ENCODE measurements at places on chromosomes 1 and 21. TPM values are rescaled to one million over a fixed set of nuclear protein-coding genes. Genes with fewer than 3 reads are reported as not detected.
A peak's percentile ranks its signal among the peaks of the same experiment; 100 is the strongest.

DNA sequence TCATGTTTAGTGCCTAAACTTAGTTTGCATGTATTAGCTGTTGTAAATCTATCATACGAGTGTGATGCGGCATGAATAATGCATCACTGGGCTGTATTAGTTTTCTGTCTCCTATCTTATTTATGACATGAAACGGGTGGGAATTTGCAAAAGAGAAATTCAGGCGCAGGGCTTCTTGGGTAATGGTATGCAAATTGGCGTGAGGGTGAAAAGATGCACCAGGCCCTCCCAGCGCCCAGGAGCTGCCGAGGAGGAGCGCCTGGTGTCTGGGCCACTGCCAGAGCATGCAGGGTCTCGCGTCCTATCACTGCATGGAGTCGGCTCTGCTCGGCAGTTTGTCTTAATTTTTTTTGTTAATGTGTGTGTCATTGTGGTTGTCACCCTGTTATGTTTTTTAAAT lies 82.9 kb upstream of the ACTL8 start:
- DNase-seq = no peak

The FCRL1 gene
- not detected for polyA plus RNA-seq

The SOX13 gene
- 70.2 TPM for polyA plus RNA-seq

The RRP1B gene
- polyA plus RNA-seq = 30.4 TPM

DNA sequence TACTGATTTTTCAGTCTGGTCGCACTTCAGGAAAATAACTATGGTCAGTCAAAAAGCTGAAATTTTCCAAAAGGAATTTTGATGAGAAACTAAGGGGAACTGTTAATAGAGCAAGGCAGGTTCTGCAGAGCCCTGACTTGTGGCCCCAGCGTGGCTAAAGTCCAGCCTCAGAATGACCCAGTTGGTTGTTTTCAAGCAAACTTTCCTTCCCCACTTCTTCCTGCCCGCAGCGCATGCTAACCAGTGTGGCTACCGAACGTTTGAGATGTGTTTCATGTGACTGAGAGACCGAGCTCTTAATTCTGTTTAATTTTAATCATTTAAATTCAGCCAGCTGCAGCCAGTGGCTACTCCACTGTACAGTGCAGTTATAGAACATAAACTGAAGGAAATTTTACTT lies 6.2 kb upstream of the IL10RB start:
- DNase-seq = no peak

GRCh38 chr1:170318141-170318540 lies 172.4 kb downstream of the NTMT2 start:
- DNase-seq = no peak

The ZNF684 gene
- polyA plus RNA-seq = 11.1 TPM

The LRRC71 gene
- polyA plus RNA-seq = 0.25 TPM

The RPAP2 gene
- polyA plus RNA-seq = 31.6 TPM

GRCh38 chr1:187551061-187551460 lies 722.3 kb downstream of the PLA2G4A start:
- DNase-seq = no peak

GRCh38 chr21:45225741-45226327 lies 61.9 kb downstream of the POFUT2 start:
- DNase-seq = no peak

DNA sequence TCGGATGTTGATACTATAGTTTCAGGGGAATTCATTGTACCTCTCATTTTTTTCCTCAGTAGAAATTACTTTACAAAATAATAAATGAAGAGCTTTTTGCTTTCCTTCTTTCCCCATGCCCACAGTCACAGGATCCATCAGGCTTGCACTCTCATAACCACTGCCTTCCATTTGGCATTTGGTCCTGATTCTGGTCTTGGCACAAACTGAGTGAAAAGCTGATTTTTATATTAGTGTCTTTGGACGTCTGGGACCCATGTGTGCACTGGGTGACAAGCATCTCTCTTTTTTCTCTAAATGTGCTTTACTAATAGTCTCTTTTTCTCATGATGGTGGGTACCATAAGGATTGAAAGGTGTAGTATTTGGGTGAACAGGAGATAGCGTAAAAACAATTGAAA lies 2.8 kb downstream of the ELAVL4 start:
- no peak for DNase-seq

The FMN2 gene
- polyA plus RNA-seq = 8.8 TPM

The CDKN2C gene
- 10.2 TPM for polyA plus RNA-seq

The COL16A1 gene
- polyA plus RNA-seq = 42.2 TPM

- DNase-seq = no peak
These were observed 13.4 kb downstream of the S1PR1 start for GRCh38 chr1:101250222-101250621.

DNA sequence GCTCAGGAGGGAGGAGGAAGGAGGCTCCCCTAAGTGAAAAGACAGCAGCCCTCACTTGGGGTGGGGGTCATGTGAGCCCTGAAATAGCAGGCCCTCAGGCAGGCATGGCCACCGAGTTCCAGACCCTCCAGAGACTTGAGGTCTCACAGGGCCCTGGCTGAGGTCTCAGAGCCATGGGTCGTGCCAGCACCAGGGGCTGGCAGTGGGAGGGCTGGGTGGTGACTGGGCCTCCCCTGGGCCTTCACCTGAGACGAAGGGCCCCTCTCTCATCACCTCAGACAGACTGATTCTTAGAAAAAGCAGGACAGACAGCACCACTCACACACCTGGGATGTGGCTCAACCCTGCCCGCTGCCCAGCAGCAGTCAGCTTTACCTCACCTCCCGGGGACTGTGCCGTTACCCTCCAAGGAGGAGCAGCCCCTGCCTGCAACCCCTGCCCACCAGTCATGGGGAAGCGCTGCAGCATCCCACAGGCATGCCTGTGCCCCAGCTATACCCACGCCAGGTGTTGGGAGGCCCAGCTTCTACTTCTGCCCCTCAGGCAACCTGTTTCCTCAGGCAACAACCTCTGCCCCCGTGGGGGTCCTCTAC lies 42.6 kb upstream of the LRP8 start:
- DNase-seq = no peak

GRCh38 chr1:81414488-81415015 lies 386.2 kb upstream of the ADGRL2 start:
- DNase-seq = no peak

DNA sequence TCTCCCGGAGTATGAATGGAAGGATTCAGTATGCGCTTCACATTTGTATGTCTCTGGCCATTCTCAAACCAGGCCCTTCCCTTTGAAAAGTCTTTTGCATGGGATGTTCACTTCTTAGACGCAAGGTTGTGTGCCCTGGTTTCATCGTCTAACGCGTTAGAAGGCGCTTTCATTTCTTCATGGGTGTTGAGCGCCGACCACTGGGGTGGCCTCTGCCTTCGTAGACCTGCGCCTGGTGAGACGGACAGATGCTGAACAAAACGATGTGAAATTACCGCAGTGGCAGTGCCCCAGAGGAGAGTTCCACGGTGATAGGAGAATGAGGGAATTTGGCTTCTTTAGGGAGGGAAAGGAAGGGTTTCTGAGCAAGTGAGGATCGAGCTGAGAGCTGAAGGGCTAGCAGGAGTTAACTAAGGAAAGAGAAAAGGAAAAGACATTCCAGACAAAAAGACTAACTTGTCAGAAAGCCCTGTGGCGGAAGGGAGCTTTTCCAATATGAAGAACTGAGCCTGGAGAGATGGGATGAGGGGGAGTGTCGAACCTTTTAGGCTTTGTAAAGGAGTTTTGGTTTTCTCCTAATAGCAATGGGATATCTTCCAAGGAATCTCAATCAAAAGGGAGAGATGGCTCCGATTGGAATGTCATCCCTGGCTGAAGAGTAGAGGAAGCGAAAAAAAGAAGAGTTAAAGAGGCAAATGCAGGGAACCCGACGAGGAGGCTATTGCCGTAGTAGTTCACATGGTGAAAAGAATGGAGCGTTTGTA lies 951 bp downstream of the GGPS1 start:
- DNase-seq = peak; percentile 23

- no peak for DNase-seq
These were observed 38.5 kb downstream of the CHD5 start for GRCh38 chr1:6141592-6141991.

The RHD gene
- polyA plus RNA-seq = 0.30 TPM

GRCh38 chr1:108600504-108600903 lies 40.6 kb downstream of the EEIG2 start:
- no peak for DNase-seq

DNA sequence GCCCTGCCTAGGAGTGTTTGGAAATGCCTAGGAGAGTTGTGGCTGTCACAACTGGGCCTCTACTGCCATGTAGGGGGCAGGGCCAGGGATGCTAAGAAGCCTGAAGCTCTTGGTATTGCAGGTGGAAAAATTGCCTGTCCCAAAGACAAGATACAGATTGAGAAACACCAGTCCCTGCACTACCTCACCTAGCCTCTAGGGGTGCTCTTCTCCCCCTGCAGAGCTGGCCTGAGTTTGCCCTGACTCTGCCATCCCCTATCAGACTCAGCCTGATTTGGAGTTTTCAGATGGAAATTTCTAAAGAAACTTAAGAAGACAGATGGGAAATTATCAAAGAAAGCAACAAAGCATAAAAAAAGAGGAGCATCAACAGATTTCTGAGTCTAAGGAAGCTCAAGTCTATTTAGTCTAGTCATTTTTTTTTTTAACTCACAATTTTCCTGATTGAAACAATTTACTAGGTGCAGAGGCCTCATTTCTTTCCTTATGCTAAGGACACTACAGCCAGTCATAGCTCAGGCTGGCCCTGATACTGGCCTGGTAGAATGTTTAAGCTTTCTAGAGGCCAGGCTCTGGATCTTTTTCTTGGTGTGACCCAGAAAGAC lies 61.4 kb upstream of the LRRN2 start:
- no peak for DNase-seq

The GFI1 gene
- polyA plus RNA-seq = 0.33 TPM

DNA sequence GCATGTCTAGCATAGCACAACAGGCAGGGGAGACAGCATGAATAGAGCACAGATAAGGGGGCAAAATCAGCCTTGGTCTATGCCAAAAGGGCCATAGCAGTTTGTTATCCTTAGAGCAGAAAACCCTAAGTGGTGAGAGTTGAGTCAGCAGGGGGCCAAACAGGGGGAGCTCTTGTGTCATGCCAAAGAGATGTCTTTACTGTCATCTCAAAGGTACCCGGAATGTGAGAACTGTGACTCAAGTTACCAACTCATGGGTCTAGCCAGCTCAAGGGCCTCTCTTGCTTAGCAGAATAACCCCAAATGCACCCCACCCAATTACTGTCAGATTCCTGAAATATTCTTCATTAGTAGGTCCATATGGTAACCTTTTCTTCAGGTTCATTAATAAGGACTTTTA lies 45.9 kb upstream of the NRDC start:
- no peak for DNase-seq
